ENCODE measurements at places on chromosomes 7 and 10. TPM values are rescaled to one million over a fixed set of nuclear protein-coding genes. Genes with fewer than 3 reads are reported as not detected.

DNA sequence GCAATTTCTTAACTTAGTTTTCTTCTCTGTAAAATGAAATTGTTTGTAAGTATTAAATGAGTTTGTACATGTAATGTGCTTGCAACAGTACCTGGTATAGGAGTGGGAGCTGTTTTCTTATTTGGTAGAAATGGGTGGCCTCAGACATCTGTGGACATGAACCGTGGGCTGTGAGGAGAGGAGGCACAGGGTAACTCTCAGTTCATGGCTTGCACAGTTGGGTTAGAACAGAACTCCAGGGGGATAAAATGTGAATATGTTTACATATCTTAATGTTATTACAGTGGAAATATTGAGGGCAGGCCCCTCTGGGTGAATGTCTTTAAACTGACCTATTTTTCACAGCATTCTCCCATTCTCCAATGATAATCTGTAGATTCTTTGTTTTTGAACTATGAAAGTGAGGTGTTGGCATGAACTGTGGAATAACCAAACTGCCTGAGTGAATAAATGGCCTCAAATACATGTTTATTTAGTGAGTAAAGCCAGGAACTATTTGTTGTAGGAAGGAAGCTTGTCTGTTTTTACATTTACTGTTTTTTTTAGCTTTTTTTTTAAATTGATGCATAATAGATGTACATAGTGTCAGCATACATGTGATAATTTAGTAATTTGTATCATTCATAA, 2.6 kb downstream of the ABCA13 start:
- no peak for DNase-seq

GRCh38 chr10:70568781-70569495, 33.6 kb downstream of the PRF1 start:
- DNase-seq = no peak

The CDHR1 gene
- polyA plus RNA-seq = 0.08 TPM

GRCh38 chr10:22927661-22928403, at the start of gene ARMC3:
Gene ARMC3 (plus strand): TSS chr10:22928053. CDS start chr10:22931997, 3,944 bp downstream.
- DNase-seq = peak; percentile 54

The INHBA gene
- not detected for polyA plus RNA-seq

DNA sequence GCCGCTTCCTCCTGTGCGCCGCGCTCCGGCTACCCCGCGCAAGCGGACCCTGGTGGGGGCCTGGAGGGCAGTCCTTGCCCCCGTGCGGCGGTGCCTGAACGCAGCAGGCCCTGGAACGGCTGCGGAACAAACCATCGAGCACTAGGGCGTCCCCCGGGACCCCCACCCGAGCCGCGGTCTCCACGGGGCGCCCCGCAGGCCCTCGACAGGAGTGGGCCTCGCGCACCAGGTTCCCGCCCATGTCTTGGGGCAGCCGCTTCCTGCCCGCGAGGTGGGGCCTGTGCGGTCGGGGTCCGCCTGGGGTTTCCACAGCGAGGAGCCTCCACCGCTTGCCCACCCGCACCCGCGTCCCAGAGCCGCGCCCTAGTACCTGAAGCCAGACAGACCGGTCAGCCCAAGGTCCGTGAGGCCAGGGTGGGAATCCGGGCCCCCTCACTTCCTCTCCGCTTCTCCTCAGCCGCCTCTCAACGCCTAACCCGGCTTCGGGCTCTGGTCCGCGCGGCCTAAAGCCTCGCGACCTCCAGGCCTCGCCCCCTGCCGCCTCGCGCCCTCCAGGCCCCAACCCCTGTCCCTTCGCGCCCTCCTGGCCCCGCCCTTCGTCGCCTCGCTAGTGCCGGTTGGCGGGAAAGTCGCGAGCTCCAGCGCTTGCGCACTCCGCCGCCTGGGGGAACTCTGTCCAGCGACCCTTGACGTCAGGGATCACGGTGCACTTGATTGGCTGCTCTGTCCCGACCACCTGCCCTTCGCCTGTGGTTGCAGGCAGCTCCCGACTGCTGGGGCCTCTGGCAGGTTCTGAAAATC, 7.0 kb upstream of the GBX1 start:
- peak; percentile 22 for DNase-seq

The PRSS1 gene
- polyA plus RNA-seq = 0.55 TPM

The SFTPA1 gene
- not detected for polyA plus RNA-seq

GRCh38 chr7:155845226-155845625, 33.0 kb upstream of the SHH start:
- DNase-seq = no peak

The ANKRD30A gene
- polyA plus RNA-seq = not detected

- DNase-seq = no peak
These were observed 77.3 kb downstream of the LRRN3 start for GRCh38 chr7:111168182-111168581.

The H2BK1 gene
- polyA plus RNA-seq = not detected

The BAG3 gene
- polyA plus RNA-seq = 1.1 TPM

- no peak for DNase-seq
These were observed 835 bp downstream of the COMMD3 start for GRCh38 chr10:22317076-22317370.

GRCh38 chr10:80701706-80702105, 164.0 kb downstream of the SH2D4B start:
- DNase-seq = no peak

DNA sequence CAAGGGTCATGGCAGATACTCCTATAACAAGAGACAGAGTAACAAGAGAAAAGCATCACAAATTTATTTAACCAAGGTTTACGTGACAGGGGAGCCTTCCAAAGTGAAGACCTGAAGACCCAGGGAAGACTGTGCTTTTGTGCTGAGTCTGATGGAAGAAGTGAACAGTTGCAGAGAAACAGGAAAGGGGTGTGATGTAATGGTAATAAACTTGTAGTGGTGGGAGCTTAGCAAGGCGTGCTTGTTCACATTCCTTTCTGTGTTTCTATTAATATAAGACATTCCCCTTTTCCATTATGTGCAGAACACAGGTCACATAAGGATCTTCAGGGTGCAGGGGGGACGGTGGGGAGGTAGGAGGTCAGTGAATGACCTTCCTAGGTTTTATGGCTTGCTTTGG, 25.5 kb upstream of the C10orf67 start:
- no peak for DNase-seq

GRCh38 chr10:84076047-84076388, 63.3 kb upstream of the GHITM start:
- DNase-seq = no peak

- DNase-seq = no peak
These were observed 152.2 kb downstream of the CRPPA start for GRCh38 chr7:16268821-16269768.

DNA sequence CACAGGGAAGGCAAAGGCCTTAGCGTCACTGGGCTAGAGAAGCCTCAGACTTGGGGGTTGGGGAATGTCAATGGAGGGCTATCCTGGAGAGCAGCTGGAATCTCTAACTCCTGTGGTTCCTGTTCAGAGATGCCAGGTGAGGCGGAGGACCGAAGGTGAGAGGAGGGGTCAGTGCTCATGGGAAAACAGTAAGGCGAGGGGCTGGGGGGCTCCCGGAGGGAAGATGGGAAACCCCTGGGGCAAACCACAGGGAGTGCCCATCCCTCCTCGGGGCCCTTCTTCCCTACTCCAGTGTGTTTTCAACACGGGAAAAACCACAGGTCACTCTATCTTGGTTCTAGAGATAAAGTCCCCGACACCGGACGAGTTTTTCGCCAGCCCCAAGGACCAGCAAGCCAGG, 3.3 kb downstream of the LRCH4 start:
- no peak for DNase-seq

DNA sequence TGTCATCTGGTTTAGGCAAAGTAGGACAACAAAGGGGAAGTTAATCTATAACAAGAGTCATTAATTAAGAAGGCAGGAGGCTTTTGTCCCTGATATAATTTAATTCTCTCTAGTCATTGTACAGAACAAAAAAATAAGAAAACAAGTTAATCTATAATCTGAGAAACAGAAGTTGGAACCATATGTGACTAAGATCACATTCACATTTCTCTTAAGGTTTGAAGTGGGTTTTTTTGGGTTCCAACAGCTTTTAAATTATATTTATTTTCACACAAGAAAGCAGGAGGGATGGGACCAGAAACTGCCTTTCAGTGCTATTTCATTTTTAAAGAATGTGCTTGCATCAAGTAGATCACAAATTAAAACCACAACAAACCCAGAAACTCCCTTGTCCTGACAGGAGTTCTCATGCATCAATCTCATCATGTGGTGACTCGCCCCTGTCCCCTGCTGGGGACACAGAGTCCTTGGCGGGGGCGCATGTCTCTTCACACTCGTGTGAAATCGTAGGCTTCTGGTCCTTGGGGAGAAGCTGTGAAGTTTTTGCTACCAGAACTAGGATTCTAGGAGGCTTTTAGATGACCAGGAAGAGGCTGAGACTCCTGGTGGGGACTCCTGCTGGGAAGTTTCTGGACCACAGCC, 10.1 kb upstream of the OPN4 start:
- no peak for DNase-seq

- DNase-seq = no peak
These were observed 30.4 kb downstream of the ZNF786 start for GRCh38 chr7:149060156-149060555.

DNA sequence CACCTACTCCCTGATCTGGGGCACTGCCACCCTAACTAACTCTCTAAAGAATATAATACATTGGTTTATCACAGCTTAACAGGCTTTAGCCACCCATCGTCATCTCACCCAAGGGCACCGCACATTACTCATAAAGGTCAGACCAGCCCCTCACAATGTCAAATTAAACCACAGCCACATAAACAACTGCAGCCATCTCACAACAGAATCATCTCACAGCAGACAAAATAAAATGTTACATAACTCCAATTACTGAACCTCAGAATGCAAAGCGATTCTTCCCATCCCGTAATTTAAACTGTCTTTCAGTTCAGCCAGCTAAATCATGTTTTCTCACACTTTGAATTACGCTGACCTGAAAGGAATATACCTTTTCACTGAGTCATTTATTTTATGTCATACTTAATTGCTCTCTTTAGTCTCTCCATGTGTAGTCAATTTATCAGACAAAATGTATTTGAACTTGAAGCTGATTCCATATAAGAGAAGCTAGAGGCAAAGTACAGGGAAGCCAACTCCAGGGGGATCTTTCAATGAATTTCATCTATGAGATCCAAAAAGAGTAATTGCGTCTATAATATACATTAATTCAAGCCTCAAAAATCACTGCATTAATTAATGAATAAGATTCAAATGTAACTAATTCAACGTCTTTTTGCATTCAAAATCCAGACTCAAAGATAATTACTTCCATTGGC, 96.9 kb upstream of the NEBL start:
- DNase-seq = no peak

The FAM149B1 gene
- 6.7 TPM for polyA plus RNA-seq

The ZNF117 gene
- polyA plus RNA-seq = 0.46 TPM

The MLXIPL gene
- polyA plus RNA-seq = not detected

The DEPP1 gene
- polyA plus RNA-seq = not detected

DNA sequence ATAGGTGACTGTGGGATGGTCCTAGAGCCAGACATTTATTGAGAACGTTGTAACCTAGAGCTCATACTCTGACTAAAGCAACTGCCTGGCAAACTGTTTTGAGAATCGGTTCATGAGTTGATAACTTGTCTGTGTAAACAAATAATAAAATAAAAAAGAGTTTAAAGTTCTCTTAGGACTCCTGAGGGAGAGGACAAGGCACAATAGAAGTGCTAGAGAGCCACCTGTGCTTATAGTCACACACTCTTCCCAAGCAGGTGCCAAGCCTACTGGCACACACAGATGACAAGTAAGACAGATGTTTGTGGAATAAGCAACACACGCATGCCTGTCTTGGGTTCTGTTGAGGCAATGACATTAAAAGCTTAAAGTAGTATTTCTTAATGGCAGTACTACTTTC, 7.9 kb downstream of the EDRF1 start:
- no peak for DNase-seq

DNA sequence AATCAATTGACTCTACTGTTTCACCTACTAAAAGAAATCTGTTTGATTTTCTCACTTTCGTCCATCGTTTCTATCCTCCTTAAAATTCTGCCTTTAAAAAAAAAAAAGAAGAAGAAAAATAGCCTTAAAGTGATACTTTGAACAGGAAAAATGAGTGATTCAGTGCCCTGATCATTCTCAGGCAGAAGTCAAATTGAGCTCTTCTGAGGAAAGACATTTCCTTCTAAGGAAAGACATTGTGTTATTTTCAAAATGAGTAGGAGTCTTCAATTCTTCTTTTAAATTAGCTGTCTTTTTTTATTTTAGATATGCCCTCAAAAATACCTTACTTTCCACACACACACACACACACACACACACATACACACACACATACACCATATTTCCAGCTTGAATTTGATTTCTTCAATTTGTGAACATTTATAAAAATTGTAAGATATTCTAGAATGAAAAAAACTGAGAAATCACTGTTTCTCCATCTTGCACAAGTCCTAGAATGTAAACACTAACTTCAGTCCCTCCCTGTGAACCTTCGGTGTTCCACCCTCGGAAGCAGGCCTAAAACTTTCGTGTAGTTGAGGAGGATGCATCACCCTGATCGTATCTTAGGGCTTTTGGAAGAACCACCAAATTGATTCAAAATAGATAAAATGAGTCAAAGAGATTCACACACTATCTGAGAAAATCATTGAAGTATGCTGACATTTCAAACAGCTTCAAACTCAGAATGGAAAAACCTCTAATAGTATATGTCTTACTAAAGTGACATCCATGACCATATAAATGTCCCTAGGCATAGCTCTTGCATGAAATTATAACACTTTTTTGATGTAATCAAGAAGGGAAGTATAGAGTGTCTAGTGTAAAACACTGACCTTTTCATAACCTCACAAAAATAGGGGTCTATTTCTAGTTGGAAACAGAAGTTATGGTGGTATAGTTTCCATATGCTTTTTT, 270.8 kb downstream of the GATA3 start:
- no peak for DNase-seq

The SLC35G1 gene
- polyA plus RNA-seq = not detected

DNA sequence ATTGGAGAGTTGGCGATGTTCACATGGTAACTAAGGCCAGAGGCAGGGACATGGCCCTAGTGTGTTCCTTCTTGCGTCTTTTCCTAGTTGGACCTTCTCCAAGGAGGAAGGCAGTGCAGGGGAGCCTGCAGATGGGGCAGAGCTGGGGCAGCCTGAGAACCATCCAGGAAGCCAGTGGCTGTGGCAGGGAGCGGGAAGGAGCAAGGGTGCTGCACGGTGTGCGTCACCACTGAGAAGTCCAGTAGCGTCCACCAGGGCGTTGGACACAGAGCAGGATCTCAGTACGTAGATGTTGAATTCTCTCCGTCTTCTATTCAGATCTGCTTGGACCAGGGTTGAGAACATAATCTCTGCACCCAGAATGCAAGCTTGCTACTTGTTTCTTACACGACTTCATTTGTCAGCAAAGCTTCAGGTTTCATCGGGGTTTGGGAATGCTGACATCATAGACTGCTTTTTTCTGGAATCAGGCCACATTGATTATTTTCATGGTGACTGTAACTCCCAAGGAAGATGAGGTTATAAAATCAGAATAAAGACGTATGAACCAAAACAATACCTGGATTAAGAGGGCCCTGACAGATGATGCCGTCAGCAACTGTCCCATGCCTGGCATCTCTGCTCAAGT, 130.3 kb downstream of the HECW1 start:
- DNase-seq = no peak

- DNase-seq = no peak
These were observed 28.5 kb upstream of the DPYSL4 start for GRCh38 chr10:132158122-132158741.

The SEMA3C gene
- not detected for polyA plus RNA-seq

GRCh38 chr7:149584009-149584408, 86.4 kb upstream of the ZNF746 start:
- no peak for DNase-seq

GRCh38 chr7:99267481-99267840, 5.2 kb upstream of the MYH16 start:
- no peak for DNase-seq

GRCh38 chr10:60096761-60097513, 190.6 kb upstream of the CCDC6 start:
- DNase-seq = no peak

The FAM25G gene
- not detected for polyA plus RNA-seq

All from naive B cell (primary cell).